NCI-H510A (cell line): ENCODE measurements at places on chromosomes 2 and 18.

DNA sequence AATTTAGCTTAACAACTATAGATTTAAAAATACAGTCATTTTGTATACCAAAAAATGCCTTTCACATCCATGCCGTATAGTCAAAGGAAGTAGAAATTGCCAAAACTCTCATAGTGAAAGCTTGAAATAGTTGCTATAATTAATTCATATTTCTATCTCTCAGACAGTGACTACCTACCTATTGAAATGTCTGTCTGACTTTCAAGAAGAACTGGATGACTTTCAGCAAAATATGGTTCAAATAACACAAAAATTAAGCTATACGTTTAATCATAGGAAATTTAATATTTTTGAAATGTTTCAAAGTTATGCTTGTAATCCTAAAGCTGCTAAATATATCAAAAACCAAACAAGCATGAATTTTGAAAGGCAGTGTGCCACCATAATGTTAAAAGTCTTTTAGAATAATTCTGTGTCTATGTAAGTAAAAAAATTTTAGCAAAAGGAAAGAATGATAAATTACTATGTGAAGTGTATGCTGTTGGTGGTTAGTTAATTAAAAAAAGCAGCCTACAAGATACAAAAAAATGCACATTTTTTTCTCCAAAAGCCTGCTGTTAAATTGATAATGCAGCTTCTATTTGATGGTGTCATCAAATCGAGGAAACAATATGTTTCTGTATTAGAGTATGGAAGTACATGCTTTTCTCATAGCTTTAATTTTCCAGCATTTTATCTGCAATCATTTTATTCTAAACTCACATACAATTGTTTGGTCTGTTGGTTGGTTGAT lies 57.7 kb upstream of the ST6GAL2 start:
- no peak for DNase-seq

DNA sequence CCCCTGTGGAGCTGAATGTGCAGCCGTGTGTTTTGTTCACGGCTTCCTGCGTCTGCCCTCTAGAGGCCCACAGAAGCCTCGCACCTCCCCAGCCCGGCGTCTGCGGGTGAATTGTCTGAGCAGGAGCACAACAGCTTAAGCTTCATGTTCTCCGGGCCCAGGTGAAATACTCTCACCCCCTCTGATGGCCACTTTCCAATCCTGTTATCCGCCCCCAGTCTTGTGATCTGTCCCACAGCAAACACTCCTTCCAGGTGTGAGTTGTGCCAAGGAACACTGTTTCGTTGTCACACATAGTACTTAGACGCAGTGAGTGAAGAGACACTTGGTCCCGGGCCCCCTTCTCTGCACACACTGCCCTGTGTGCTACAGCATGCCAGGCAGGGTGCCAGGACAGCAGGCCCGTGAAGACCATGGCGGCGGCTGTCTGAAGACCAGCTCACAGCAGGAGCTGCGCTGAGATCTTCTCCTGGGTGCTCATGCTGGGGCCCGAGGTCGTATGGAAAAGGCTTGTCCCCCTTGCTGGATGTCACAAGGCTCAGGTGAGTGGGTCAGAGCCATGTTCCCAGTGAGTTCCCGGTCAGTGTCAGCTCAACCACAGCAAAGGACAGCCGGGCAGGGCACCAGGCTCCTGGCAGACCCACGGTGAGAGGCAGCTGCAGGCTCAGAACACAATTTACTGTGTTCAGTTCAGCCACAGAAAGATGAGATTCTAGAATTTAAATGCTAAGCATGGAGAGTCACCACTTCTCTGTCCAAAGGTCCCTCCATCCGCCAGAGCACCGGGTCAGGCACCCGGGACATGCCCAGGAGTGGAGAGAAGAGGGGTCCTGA lies 6.8 kb upstream of the PXDN start:
- peak; percentile 21 for DNase-seq

- no peak for DNase-seq
Measured at GRCh38 chr2:150369862-150370261, 117.6 kb downstream of the RND3 start.

DNA sequence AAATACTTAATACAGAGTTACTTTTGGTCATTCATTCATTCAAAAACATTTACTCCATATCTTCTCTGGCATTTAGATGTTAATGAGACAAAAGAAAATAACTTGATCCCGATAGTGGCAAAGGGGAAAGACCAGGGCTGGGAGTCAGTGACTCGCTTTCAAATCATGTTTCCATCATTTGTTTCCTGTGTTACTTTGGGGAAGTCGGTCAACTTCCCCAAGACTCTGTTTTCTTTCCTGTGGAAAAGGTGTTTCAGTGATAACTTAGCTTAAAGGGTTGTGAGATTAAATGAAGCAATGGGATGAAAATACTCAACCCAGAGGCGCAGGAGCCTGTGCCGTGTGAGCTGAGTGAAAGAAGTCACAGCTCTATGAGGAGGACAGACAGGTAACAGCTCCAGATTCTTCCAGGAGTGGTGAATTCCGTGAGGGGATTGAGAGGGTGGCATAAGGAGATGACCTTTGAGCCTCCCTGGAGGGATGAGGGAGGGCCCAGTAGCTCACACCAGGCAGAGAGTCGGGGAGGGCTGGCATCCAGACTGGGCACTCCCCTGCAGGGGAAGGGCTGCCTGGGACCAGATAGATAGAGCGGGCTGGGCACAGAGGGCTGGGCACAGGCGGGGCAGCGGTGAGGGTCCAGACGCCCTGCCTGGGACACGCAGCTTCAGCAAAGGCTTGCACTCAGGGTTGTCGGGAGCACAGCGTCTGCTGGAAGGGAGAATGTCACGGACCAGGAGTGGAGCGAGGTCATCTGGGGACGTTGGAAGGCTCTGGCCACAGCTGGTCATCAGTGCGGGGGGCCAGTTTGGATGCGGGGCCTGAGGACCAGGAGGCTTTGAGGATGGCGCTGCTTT lies 70.1 kb downstream of the TSHZ1 start:
- DNase-seq, result no peak

GRCh38 chr2:174445248-174445647 lies 41.6 kb downstream of the GPR155 start:
- no peak for DNase-seq
